ENCODE measurements at places on chromosomes 4 and X.

DNA sequence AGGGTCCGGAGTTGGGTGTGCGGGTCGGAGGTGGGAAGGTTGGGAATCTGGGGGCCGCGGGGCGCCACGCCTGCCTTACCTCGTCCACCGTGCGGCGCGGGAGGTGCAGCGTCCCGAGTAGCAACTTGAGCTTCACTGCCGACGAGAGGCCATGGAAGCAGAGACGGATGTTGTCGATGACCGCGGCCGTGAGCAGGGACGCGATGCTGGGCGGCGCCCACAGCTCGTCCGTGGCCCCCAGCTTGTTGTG is 178 bp downstream of the NELFA start:
- no peak for DNase-seq

DNA sequence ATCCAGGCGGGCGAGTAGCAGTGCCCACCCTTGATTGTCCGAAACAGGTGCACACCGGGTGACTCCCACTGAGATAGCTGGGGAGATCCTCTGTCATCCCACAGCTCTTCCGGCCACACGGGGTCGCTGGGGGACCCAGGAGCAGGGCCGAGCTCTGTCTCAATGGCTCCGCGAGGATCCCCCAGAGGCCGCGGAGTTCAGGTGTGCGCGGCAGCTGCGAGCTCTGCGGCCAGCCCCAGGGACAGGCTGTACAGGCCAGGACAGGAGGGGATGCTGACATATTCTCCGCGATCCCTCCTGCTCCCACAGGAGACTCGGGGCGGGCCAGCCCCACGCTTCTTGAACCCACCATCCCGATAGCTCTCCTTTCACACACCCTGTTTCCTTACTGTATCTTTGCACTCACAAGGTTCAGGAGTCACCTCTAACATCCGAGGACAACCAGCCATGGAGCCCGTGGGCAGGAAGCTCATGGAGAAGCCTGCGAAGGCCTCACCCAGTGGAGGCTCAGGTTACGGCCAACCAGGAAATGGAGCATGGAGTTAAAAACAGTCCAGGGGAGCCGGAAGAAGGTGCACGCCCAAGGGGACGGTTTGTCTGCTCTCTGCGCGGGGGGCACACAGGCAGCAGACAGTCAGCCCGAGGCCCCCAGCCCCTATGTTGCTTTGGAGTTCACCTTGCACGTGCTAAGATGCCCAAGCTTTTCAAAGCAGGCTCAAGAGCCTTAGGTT is 77.9 kb upstream of the AMELX start:
- DNase-seq, result no peak

DNA sequence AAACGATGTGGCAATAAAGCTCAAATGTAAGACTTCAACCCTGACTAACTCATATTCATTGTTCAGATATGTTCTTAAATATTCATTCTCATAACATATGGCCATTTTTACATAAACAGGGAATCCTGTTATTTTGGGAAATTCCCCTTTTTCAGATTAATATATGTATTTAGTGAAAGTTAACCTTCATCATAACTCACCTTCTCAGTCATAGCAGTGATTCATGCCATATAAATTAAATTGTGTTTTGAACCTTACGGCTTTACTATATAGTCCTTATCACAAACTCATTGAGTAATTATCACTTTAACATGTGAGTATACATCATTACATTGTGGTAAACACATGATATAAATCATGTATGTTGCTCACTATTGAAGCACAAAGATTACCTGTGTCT is 392.5 kb upstream of the TRAM1L1 start:
- no peak for DNase-seq

DNA sequence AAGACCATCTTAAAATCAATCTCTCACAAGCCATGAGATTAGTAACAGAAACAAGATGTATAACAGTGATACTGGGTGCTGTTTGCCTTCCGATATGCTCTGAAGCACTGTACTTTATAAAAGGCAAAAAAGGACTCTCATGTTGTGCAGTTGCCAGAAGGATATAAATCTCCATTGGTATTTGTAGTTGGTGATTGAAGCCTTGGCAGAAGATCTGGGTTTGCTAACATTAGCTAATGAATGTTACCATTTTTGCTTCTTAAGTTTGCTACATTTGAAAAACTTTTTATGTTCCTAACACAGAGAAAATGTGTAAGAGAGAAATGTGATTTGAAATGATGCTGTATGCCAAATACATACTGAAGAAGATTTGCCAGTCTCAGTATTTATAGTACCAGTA is 44.4 kb downstream of the RAP1GDS1 start:
- DNase-seq, result no peak

GRCh38 chr4:108965016-108965415 is 202.2 kb upstream of the ETNPPL start:
- no peak for DNase-seq

- DNase-seq, result no peak
Measured at GRCh38 chr4:159787901-159788300, 685.0 kb downstream of the RAPGEF2 start.

DNA sequence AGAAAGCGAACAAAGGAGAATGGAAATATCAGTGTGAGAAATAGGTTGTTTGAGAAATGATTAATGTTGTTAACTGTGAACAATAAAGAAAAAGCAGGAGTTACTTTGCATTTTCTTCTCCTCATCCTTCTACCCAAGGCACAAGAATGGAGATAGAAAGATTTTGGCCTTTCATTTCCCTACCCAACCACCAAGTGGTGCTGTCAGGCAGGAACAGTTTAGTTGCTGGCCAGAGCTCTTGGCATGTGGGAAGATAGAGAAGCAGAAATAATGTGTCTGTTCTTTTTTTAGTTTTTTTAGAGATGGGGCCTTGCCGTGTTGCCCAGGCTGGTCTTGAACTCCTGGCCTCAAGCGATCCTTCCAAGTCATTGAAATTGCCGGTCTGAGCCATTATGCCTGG is 12.8 kb downstream of the HOPX start:
- DNase-seq, result peak; percentile 43

- no peak for DNase-seq
Measured at GRCh38 chr4:13678186-13678924, 50.8 kb upstream of the BOD1L1 start.

DNA sequence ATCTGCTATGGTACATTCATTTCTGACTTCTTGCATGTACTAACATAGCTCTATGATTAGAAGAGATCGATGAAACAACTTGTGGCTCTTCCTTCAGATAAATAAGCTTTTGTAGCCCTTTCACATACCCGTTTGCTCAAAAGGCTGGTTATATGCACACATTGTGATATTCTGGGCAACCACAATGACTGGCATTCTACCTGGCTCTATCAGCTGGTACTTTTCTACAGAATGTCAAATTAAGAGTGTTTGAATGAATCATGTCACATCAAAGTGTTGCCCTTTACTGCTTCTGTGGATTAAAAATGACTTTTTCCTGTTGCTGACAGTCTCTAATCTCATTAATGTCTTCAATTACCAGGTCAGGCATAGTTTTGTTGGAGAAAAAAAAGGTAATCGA is 11.6 kb downstream of the PGRMC1 start:
- no peak for DNase-seq

DNA sequence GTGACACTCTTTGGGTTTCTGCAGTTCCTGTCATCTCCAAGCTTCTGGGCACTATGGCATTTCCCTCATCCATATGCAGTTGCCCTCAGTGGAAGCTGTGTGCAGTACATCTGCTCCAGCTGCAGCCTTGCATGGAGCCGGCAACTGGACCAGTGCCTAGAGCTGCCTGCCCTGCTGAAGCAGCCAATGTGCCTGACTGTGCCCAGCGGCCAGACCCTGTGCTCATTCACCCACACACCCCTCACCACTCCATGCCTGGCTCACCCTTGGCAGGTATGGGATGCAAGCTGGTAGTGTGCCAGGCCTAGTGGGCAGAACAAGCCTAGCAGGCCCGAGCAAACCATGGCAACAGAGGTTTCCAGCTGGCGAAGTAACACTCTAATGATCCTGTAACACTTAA is 370.8 kb downstream of the FSTL5 start:
- no peak for DNase-seq

DNA sequence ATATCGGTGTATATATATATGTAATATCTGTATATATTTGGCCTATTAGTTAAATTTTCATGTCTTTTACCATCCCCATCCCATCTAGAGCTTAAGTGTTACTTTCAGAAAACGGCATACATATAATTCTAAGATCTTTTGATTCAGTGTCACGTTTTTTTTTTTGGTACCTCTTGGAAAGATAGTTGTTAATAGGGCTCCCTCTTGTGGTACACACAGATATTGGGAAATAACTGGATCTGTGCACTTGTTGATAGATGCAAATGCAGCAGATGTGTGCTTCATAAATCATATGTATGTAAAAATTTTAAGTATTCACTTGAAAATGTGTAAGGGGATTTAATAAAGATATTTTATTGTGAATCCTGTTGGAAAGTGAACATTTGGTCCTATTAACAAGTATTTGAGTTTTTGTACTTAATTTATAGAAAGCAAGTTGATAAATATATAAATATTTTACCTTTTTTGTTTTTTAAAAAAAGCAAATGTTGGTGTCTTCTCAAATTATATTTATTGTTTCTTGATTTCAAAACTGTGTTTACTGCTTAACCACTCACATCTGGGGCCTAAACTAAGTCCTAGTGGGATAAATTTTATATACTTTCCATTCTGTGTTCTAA is 74.7 kb downstream of the PAQR3 start:
- no peak for DNase-seq

DNA sequence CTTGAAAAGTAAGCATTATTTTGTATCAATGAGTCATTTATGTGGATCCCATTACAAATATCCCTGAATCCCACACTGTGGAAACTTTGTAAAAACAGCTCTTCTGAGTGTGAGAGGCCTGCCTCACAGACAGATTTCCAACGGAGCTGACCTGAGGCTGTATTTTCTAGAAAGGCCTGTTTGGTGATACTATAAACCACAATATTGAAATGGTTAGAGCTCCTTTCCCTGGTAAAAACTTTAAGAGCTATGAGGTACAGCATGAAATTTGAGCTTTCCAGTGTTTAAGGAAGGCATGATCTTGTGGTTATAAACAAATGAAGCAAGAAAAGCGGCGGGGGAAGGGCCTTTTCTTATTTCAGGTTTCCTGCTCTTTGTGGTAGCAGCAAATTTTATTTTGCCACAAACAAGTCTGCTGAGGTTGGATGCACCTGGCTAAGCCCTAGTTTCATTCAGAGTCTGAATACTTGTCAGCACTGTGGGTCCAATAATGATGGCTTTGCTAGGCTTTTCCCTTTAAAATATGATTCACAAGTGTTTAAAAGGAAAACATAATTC is 86.8 kb upstream of the ETNPPL start:
- DNase-seq, result no peak

DNA sequence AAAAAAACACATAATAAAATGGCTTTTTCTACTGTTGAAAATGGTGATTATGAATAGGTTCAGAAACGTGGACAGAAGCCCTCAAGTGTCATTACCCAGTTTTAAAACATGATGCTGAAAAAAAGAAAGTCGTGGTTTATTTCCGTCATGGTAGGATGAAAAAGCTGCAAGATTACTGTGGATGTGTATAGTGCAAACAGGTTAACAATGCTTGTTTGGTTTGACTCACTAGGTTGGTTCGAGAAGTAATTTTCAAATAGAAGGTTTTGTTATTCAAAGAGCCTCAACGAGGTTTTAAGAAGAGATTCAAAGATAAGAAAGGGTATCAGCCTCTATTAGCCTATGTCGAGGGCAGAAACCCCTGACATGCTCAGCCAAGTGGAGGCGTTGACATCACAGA is 2.5 kb upstream of the RXFP1 start:
- DNase-seq, result no peak

- no peak for DNase-seq
Measured at GRCh38 chr4:54924891-54925290, 200.5 kb downstream of the KDR start.

GRCh38 chr4:25873632-25874129 is 10.9 kb upstream of the SEL1L3 start:
- DNase-seq, result no peak

DNA sequence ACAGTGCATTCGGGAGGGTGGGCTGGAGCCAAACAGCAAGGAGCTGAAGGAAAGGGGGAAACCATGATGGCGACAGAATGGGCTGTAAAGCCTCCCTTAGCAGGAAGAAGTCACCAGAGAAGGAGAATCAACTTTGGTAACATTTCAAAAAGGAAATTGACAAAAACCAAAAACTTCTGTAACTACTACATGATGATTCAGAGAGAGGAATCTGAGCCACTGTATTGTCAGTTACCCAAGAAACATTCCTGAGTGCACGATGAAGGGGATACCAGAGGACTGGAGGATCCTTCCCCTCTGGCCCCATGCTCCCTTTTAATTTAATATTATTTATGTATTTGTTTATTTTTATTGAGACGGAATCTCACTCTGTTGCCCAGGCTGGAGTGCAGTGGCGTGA is 26.3 kb downstream of the PDHA1 start:
- no peak for DNase-seq

- no peak for DNase-seq
Measured at GRCh38 chr4:20418861-20419451, 167.3 kb downstream of the SLIT2 start.

- DNase-seq, result no peak
Measured at GRCh38 chr4:54172156-54172555, 56.9 kb upstream of the PDGFRA start.

GRCh38 chr4:87281603-87282002 is 41.1 kb downstream of the HSD17B13 start:
- no peak for DNase-seq

- peak; percentile 50 for DNase-seq
Measured at GRCh38 chrX:48945517-48946348, 11.7 kb downstream of the OTUD5 start.

DNA sequence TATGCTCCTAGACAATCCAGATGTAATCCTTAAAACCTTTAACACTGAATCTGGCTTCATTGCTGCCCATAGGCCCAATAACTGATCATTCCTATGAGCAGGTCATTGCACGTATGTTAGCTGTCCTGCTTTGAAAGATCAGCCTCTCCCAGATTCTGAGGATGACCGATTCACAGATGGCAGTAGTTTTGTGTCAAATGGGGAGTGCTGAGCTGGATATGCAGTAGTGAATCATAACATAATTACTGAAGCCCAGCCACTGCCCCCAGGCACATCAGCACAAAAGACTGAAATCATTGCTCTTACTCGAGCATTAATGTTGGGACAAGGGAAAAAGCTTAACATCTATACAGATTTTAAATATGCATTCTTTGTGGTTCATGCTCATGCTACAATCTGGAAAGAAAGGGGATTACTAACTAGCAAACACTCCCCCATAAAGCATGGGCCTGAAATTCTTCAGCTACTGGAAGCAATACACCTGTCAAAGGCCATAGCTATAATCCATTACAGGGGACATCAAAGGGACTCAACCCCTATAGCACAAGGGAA is 16.4 kb upstream of the ZNF280C start:
- DNase-seq, result no peak

DNA sequence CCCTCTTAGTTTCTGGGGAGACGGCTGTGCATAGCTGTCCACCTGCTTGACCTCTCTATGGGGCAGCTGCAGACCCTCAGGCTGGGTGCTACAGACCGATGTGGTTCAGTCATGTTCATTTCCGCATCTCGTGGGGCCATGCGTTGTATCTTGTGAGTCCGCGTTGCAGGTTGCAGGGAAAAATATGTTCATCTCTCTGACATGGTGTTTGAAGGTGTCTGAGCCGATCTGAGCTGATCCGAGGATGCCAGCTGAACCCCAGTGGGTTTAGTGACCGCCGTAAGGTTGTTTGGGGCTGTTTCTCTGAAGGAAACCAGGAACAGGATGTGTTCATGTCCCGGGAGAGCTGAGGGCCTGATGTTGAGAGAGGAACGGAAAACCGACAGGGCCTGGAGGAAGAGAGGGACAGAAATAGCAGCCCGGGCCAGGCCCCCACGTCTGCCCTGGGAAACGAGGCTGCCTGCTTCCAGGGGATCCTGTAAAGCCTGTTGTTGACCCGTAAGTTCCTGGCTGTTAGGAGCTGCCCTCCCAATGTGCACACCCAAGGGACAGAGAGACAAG is 9.8 kb upstream of the P2RY8 start:
- DNase-seq, result no peak

GRCh38 chr4:144658903-144659302 is 12.9 kb downstream of the HHIP start:
- DNase-seq, result no peak
